ENCODE measurements at places on chromosomes 5 and 9.

- DNase-seq = no peak
These were observed 265.3 kb upstream of the GAS1 start for GRCh38 chr9:87212605-87213021.

GRCh38 chr5:81782811-81783210 is 31.9 kb upstream of the SSBP2 start:
- no peak for DNase-seq

DNA sequence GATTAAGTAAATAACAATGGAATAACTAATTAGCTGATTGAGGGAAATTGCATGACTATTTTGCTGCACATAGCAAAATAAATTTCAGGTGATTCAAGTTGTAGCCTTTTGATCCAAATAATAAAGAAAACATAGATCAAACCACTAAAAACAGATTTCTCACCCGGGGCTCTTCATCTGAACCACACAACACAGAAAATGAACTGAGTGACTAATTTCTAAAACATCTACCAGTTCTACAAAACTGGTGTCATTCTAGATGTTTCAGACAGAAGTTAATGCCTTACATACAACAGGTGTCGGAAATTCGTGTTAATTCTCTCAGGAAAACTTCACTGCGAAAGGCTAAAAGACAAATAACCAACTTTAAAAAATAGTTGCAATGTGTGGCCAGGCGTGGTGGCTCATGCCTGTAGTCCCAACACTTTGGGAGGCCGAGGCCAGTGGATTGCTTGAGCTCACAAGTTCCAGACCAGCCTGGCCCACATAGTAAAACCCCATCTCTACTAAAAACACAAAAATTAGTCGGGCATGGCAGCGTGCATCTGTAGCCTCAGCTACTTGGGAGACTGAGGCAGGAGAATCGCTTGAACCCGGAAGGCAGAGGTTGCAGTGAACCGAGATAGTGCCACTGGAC is 6.9 kb downstream of the PROP1 start:
- DNase-seq = no peak

GRCh38 chr9:92381775-92382174 is 22.6 kb downstream of the OGN start:
- DNase-seq = no peak

DNA sequence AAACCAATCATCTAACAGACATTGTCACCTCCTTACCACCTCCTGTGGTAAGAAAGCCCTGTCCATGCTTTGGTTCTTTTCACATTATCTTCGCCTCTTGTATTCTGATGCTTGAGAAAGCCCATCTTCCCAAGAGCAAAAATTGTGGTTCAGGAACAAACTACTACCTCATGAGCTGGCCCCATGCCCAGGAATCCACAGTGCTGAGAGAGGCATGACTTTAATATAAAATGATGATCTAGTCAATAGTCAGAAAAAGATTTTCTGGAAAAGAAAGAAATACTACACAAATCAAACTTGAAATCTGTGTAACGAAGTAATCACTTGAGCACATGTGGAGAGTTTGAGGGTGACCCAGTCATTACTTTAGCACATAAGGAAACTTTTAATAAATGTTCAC is 94.7 kb downstream of the FGF10 start:
- DNase-seq = no peak

- DNase-seq = no peak
These were observed 325.3 kb upstream of the GRAMD2B start for GRCh38 chr5:126097876-126098275.

DNA sequence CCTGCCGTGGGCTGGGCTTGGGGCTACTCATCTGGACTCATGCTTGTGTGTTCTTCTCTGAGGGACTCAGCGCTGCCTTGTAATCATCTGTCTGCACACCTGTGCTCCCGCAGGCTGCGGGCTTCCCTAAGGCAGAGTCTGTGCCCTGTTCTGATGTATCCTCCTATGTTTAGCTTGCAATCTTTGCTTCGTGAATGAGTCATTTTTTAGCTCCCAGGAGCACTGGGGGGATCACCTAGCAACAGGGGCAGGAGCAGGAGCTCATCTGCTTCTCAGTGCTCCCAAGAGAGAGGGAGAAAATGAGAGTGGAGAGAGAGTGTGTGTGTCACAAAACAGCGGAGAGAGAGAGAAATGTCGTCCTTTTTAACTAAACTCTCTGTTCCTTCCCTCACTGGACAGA is 202.4 kb upstream of the ZNF618 start:
- no peak for DNase-seq

GRCh38 chr5:43036856-43037635 is 3.1 kb downstream of the ANXA2R start:
- DNase-seq = no peak

- DNase-seq = no peak
These were observed 206.2 kb upstream of the SGCD start for GRCh38 chr5:156120777-156121176.

- DNase-seq = no peak
These were observed 405.2 kb upstream of the WWC1 start for GRCh38 chr5:167886196-167886595.

- no peak for DNase-seq
These were observed 18.0 kb downstream of the ZBTB43 start for GRCh38 chr9:126822873-126823272.

- no peak for DNase-seq
These were observed 26.6 kb downstream of the ENHO start for GRCh38 chr9:34496149-34496712.

- no peak for DNase-seq
These were observed 2.5 kb upstream of the LPCAT1 start for GRCh38 chr5:1526190-1526631.

DNA sequence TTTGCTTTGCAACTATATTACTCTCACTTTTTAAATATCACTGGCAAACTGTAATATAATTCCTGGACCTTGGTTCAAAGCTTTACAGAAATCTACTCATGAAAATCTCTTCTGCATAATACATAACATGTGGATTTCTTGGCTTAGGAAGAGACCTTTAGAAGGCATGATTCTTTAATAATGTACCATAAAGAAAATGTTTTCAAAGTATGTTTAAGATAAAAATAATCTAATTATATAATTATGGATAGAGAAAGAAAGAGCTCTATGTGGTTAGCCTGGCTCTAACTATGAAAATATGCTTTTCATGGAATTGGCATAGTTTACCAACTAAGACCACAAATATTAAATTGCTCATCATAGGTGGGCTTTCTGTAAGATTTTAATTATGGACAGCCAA is 817.8 kb downstream of the TLE1 start:
- DNase-seq = no peak

GRCh38 chr5:1875281-1875842 is 7.4 kb downstream of the IRX4 start:
- no peak for DNase-seq

GRCh38 chr5:112628214-112628980 is 109.3 kb upstream of the APC start:
- peak; percentile 83 for DNase-seq

DNA sequence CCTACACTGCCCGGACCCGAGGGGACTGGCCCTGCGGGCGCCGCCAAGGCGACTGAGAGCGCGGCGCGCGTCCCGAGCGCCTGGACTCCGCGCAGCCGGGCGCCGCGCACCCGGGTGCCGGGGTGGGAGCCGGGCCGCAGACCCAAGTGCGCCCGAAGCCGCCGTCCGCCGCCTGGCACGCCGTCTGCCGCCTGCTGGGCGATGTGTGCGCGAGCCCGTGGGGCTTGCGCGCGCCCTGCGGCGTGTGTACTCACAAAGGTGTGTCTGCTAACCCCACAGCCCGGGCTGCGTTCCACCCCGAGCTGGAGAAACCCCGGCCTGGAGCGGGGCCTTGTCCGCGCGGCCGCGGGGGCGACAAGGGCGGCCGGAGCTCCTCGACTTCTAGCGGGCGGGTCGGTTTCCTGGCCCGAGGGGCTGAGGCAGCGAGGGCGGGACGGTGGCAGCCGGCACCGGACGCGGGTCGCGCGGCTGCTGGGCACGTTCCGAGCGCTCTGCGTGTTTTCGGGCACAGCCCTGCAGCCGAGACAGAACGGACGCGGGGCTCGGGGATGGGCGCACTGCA is 1.1 kb upstream of the ZSWIM6 start:
- no peak for DNase-seq

- no peak for DNase-seq
These were observed 45.7 kb upstream of the RFX3 start for GRCh38 chr9:3571500-3571899.

- no peak for DNase-seq
These were observed 2.9 kb downstream of the NDUFS6 start for GRCh38 chr5:1804001-1804690.

DNA sequence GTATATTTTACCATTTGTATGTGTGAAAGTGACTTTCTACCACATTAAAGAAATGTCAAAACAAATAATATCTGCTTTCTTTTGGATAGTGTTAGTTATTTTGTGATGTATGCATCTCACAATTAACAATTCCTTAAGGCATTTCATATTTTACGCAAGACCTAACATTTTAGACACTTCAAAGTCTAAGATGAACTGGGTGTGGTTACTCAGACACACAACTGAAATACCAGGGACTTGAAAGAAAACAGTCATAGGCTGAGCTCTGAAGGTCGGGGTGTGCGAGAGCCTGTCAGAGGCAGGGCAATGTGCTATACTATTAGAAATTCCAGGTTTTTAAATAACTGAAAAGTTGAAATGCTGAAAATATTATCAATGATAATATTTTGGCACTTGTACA is 44.5 kb upstream of the ZNF622 start:
- no peak for DNase-seq

- no peak for DNase-seq
These were observed 183.3 kb downstream of the MED10 start for GRCh38 chr5:6194906-6195612.

DNA sequence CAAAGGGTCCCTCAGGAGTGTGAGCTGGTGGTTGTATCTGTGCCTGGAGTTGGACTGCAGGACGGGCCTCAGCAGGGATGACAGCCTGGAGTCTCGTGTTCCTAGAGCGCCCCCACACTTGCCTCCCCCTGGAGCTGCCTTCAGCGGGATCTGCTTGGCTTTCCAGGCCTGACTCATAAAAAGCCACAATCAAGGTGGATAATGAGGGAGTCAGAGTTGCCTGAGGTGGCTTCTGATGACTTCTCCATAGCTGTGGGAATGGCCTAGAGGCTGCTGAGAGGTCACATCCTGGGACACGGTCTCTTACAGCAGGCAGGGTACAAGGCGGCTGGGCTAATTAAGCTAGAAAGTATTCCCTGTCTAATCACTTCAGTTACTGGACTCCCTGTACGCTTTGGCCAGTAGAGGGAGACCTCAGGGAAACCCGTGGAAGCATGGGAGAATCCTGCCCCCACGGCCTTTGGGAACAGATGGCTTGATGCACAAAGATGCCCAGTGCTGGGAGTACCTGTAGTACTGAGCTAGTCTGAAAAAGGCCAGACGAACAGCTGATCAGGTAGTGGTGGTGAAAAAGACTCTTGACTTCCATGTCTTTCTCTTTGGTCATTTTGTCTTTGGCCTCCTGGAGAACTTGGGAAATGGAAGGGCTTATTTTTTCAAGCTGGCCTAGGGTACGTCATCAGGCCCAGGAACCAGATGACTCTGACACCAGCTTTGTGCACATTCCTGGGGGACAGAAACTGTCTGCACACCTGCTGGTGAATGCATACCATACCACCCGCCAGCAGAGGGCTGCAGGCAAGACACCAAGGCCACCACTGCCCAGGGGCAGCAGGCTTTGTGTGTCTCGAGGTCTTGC is 16.1 kb upstream of the FRRS1L start:
- no peak for DNase-seq

DNA sequence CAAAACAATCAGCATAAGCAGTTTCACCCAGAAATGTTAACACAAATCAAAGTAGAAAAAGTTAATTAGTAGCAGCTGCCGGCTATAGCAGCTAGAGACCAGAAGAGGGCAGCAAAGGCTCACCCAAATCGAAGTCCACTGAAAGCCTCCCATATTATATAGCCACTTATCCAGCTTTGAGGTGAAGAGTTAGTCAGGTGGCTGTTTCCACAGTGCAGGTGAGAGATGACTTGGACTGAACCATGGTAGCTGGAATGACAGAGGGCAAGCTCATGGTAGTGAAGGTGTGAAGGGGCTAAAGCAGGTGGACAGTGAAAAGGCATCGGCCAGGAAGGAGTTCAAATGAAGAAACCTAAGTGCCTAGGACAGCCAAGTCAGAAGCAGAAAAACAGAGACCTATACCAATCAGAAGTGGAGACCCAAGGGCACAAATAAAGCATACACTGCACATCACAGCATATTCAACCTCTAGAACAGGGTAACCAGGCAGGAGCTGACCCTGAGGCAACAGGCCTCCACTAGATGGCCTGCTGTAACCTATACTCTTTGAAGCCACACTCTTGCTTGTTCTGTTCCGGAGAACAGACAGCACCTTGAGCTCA is 7.2 kb upstream of the RNF38 start:
- DNase-seq = peak; percentile 62

- no peak for DNase-seq
These were observed 805.7 kb upstream of the SEMA6A start for GRCh38 chr5:117380316-117380715.

- DNase-seq = no peak
These were observed 50.6 kb downstream of the RASEF start for GRCh38 chr9:83012168-83012921.

DNA sequence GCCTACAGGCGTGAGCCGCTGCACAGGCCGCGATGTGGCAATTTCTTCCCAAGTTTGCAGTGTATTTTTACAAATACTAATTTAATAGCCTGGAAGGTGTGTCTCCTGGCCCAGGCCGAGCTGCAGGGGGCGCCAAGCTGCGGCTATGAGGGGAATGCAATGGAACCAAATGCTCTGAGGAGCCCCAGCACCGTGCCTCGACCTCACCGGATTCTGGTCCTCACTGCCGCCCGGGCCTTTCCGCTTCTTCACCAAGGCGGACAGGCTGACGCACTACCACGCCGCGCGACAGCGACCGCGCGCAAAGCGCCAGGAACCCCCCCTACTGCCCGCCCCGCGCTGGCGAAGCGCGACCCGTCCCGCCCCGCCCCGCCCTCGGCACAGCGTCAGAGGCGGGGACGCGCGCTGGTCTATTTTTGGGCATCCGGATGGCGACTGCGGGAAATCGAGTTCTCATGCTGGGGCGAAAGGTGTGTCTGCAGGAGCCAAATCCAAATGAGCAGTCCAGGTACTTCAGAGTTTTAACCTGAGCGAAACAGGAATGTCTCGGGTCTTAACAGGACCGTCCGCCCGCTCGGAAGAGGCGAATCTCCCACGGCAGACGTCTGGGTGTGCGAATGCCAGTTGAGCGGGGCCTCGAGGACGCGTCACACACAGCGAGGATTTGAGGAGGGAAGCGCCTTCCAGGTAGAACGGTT is 31.7 kb upstream of the PRXL2C start:
- DNase-seq = no peak

DNA sequence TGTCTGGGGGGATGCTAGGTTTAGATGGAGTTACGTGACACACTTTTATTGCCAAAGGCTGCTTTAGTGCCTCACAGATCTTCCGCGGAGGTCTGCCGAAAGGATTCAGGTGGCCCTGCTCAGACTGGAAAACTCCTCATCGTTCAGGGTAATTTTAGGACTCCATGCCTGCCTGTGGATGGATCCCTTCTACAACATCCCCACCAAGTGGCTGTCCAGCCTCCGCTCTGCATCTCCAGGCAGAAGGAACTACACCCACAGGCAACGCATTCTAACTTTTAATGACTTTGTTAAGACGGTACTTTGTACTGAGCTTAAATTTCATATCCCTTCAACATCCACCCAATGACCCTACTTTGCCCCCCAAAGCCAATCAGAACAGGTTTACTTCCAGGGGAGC is 29.4 kb downstream of the ATPSCKMT start:
- no peak for DNase-seq

GRCh38 chr5:158886086-158886485 is 213.6 kb downstream of the EBF1 start:
- DNase-seq = no peak

GRCh38 chr5:7537573-7537972 is 141.6 kb downstream of the ADCY2 start:
- no peak for DNase-seq

Measured in NCI-H187 treated with DMSO at 0.1 percent for 48 hours (cell line).